T-cell (primary cell): ENCODE measurements at places on chromosomes 1 and 21. TPM values are rescaled to one million over a fixed set of nuclear protein-coding genes. Genes with fewer than 3 reads are reported as not detected.
A peak's percentile ranks its signal among the peaks of the same experiment; 100 is the strongest.

The OR10K2 gene
- not detected for total RNA-seq

The CENPS gene
- total RNA-seq, result 5.8 TPM

The FAM151A gene
- not detected for total RNA-seq

The TMEM81 gene
- total RNA-seq, result 2.7 TPM

The SYTL1 gene
- total RNA-seq, result 240 TPM

The KRTAP12-2 gene
- not detected for total RNA-seq

The GPX7 gene
- 22.9 TPM for total RNA-seq

- no peak for DNase-seq
Measured at GRCh38 chr1:46611691-46612221, 4.9 kb downstream of the MOB3C start.

- no peak for DNase-seq
Measured at GRCh38 chr1:208254862-208255261, 10.7 kb upstream of the PLXNA2 start.

GRCh38 chr21:45386728-45387371 lies 18.1 kb upstream of the COL18A1 start:
- no peak for DNase-seq

DNA sequence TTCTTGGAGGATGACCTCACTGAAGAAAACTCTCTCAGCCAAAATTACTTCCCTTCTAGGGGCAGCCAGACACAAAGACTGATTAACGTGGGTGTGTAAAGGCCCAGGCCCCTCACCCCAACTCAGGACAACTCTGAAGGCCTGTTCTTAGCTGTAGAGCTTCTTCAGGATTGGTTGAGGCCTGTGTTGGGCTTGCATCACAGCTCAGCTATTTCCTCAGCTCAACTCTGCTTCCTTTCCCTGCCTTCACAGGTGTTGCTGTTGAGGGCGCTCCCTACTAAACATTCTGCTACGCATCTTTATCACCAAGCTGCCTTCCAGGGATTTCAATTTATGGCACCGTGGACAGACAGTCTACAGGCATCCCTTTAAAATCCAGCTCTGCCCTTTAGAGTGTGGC lies 36.8 kb downstream of the MAB21L3 start:
- DNase-seq, result no peak

GRCh38 chr1:2817784-2818564 lies 16.5 kb upstream of the TTC34 start:
- DNase-seq, result no peak

DNA sequence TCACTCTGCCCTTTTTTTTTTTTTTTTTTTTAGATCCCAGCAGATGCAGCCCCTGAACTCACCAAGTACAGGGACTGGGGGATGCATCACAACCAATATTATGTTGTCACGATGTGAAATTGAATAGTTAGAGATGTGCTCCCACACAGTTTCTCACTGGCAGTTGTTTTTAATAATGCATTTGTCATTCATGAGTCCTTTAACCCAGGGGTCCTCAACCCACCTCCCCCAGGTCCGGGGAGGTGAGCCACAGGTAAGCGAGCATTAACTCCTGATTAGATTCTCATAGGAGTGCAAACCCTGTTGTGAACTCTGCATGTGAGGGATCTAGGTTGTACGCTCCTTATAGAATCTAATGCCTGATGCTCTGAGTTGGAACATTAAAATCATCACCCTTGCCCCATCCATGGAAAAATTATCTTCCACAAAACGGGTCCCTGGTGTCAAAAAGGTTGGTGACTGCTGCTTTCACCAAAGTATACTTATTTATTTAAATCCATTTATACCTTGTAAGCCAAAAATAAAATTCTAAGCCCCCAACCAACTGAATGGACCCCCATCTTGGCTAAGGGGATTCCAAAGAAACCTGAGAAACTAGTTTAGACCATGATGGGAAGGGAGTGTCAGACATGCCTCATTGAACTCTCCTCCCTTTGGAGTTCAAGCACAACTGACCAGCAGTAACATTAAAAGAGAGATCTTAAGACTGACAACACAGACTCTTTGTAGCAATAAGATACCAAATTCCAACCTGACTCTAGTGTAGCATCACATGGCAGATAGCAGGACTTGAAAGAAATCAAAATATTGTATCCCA lies 119.3 kb upstream of the ATP1A1 start:
- no peak for DNase-seq

- no peak for DNase-seq
Measured at GRCh38 chr1:56200442-56200841, 378.9 kb downstream of the PLPP3 start.

- no peak for DNase-seq
Measured at GRCh38 chr1:86154571-86155050, 2.0 kb downstream of the COL24A1 start.

DNA sequence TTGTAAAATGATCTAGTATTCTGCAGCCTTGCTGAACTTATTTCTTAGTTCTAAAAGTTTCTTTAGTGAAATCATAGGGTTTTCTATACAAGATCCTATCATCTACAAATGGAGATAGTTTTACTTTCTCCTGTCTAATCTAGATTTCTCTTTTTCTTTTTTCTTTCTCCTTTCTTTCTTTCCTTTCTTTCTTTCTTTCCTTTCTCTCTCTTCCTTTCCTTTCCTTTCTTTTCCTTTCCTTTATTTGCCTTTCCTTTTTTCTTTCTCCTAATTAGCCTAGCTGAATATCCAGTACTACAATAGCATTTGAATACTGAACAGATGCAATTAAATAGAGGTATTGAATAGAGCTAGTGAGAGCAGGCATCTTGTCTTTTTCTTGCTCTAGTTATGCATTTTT lies 186.6 kb upstream of the SPAG17 start:
- DNase-seq, result no peak

DNA sequence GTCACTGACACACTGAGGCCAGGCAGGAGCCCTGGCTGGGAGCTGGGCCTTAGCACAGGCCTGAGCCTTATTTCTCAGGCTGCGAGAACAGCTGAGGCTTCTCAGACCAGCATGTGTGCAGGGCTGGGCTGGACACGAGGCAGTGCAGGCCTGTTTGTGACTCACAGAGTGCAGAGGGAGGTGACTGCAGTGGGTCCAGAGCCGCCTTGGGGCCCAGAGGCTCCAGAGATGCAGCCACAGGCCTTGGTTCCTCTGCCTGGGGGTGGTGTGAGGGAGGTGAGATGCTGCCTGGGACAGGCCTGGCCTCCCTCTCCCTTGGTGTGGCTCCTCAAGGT lies 61.2 kb upstream of the ETV3 start:
- no peak for DNase-seq

- no peak for DNase-seq
Measured at GRCh38 chr1:169090900-169091311, 15.6 kb upstream of the ATP1B1 start.

DNA sequence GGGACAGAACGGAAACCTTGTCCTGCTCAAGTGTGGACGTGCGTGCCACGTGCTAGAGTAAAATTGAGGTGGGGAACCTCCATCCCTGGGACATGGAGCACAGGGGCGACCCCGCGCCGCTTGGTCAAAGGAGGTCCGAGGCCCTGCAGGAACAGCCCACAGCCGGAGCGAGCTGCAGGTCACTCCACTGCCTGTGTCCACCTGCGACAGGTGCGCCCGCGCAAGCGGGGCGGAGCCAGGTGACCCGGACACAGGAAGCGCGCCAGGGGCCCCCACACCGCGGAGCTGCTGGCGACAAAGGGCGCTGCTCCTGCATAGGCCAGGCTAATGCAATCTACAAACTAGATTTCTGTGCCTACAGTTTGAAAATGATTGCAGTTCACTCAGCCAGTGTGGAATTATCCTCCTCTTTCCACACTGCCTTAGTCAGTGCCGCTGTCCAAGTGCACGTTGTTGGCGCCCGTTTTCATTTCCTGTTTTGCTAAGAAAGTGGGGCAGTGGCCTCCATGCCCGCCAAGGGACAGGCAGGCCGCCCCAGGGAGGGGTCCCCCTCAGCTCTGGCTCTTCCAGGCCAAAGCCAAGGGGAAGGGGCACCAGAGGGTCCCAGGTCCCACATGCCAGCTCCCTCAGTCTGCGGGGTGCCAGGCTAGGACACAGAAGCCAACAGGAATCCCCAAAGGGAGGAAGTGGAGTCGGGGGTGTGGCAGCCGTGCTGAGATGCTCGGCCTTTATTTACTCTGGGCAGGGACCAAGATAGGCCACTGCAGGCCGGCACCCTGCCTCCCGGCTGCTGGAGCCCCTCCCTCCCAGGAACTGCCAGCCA lies 4.3 kb upstream of the NADK start:
- DNase-seq, result no peak

DNA sequence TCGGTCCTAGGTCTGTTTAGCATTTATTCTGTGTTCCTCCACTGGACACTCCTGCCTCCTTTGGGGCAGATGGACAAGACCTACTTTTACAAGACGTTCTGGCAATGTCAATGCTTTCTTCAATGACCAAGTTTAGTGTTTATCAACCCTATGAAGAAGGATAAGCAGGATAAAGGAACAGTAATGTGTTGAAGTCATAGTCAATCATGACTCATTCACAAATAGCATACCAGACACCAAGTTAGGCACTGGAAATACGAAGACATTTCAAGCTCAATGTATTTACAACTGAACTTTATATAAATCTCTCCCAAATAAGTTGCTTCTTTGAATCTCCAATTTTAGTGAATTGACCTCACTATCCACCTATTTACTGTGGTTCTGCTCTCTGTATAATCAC lies 4.8 kb upstream of the SLC35D1 start:
- no peak for DNase-seq

- no peak for DNase-seq
Measured at GRCh38 chr1:228071839-228072657, 10.5 kb upstream of the ARF1 start.

DNA sequence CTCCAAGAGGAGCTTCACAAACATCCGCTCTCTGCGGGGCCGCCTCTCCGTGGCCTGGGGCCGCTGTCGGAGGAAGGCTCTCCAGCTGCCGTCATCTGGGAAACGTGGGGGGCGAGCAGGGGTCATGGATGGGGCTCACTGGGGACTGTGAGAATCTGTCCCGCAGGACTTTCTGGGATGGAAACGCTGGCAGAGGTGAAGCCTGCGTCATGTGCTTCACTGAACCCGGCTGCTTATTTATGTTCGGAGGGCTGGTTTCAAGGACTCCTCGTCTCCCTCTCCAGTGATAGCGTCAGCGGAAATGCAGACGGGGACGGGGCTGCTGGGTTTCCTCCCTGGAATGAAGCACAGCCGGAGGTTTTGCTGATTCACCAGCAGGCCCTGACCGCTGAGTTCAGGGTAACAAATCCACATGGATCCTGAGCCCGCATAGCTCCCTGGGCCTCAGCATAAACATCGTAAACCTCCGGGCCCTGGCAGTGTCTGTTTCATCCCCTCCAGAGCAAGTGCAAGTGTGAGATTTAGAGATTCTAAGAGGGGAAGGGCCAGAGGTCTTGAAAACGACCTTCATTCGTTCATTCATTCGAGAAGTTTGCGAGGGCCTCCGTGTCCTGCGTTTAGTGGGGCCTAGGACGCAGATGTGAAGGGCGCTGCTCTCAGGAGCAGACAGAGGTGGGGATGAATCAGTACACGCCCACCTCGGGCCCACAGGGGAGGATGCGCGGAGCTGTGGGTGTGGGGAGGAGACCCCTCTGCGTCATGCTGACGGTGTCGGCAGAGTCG lies 7.0 kb upstream of the POFUT2 start:
- DNase-seq, result no peak

GRCh38 chr1:151157067-151157531 lies 650 bp downstream of the TNFAIP8L2 start:
- DNase-seq, result peak; percentile 28
